ENCODE measurements at places on chromosomes 2 and 18.
A peak's percentile ranks its signal among the peaks of the same experiment; 100 is the strongest.

DNA sequence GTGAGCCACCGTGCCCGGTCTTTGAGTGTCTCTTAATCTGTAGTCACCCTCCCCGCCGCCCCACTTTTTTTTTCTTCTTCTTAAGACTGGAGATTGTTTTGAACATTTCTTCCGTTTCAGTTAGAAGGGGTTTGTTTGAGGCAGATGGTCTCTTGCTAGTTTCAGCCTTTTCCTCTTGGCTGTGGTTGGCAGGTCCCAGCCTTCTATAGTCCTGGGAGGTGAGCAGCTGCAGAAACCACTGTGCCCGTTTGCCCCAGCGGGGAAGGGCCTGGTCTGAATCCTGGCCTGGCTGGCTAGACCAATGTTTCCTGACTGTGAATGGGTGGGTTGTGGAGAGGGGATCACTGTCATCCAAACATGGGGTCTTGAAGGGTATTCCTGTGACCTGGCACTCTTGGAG lies 30.1 kb upstream of the MCFD2 start:
- no peak for DNase-seq

DNA sequence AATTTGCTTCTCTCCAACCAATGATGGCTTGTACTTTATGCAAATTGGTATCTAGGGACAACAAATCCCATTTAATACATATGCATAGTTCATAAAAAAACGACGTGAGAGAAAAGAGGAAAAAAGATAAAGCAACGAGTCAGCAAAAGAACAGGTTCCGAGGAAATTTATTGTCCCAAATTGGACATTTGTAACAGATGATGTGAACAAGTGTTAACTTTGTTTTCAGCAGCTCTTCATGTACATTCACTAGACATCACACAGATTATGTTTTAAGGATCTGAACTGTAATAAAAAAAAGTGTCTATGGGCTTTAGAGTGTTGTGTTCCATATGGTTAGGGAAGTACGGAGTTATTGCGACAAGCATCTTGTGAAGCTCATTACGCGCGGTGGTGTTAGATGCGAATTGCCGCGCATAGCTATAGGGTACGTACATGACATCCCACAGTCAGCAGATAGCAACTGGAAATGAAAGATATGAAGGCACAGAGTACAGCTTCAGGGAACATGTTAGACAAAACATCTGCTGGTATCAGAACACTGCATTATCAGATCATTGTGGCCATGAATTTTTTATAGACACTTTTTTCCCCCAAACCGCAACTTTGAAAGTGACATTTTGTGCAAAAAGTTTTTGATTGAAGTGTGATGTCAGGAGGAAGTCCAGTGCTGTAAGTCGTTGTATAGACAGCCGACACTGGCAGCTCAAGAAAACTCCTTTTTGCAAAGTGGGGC lies 1073.1 kb upstream of the FANCL start:
- no peak for DNase-seq

- no peak for DNase-seq
Measured at GRCh38 chr2:169464466-169464865, 14.8 kb upstream of the BBS5 start.

DNA sequence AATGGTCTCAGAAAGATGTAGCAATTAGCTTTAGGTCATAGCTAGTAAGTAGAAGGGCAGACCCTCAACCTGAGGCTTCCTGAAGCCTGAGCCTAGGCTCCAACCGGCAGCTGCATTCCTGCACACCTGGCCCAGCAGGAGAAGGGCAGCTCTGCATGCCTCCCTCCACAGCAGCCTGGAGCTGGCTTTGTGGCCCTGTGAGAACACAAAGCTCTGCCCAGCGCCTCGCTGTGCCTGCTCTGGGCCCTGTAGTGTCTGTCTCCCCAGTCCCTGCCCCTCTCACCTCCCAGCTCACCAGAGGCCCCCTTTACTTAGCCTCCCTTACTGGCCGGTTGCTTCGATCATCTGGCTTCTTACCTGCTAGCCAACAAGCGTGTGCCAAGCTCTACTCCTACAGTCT lies 6.7 kb downstream of the TMEM214 start:
- DNase-seq: no peak

DNA sequence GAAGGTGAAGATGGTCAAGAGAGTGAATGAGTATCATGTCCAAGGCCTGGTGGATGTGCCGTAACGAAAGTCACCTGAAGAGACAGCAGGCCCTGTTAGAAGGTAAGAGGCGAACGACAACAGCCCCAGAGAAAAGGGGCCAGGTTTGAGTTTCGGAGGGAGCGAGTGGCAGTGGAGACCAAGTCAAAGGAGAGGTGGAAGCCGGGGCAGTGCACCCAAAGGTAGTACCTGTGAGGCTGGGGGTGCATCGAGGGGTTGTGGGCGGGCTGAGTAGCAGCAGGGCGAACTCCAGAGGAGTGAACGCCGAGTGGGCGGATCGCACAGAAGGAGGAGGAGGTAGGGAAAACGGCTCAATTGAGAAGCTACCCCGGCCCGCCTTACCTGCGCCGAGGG lies 358 bp downstream of the USP37 start:
- DNase-seq: peak; percentile 74

DNA sequence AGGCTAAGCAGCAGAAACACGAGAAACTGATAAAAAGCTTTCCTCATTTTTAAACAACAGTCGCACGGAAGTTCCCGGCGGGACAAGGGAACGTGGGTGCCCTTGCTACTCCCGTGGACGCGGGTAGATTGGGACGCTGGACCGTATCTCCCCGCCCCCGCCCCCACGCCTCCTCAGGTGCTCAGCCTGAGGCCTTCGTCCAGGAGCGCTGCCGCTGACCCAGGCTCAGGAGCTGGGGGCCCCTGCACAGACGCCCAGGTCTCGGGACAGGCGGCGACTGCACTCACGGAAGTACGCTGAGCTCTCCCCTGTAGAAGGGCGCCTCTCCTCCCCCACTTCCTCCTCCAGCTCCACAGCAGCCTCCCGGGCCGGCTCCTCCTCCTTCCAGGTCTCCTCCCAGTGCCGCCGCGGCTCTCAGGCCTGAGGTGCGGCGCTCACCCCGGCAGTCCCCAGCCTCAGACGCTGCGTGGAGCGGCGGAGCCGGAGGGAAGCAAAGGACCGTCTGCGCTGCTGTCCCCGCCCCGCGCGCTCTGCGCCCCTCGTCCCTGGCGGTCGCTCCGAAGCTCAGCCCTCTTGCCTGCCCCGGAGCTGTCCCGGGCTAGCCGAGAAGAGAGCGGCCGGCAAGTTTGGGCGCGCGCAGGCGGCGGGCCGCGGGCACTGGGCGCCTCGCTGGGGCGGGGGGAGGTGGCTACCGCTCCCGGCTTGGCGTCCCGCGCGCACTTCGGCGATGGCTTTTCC lies at the start of gene ITGAV:
ITGAV (plus strand) TSS at position 445 of the 738 bp plus-strand sequence; CDS start at position 728, 283 bp downstream.
- DNase-seq: peak; percentile 83

- no peak for DNase-seq
Measured at GRCh38 chr2:467101-467500, 179.2 kb upstream of the ALKAL2 start.

Data from stimulated activated CD4-positive, alpha-beta T cell treated with anti-CD3 and anti-CD28 coated beads, Interleukin-4, amount 100 ng/mL, for 1 hour (primary cell).